ENCODE measurements at places on chromosomes 11 and 22. TPM values are rescaled to one million over a fixed set of nuclear protein-coding genes. Genes with fewer than 3 reads are reported as not detected.
A peak's percentile ranks its signal among the peaks of the same experiment; 100 is the strongest.

Gene FOLR3
- total RNA-seq = not detected

Gene OR51E1
- not detected for total RNA-seq

Gene TIGD3
- 0.48 TPM for total RNA-seq

Gene SLC22A9
- total RNA-seq = not detected

Gene UBQLN3
- not detected for total RNA-seq

Gene BIRC3
- total RNA-seq = 51.3 TPM

Gene FGF4
- total RNA-seq = not detected

DNA sequence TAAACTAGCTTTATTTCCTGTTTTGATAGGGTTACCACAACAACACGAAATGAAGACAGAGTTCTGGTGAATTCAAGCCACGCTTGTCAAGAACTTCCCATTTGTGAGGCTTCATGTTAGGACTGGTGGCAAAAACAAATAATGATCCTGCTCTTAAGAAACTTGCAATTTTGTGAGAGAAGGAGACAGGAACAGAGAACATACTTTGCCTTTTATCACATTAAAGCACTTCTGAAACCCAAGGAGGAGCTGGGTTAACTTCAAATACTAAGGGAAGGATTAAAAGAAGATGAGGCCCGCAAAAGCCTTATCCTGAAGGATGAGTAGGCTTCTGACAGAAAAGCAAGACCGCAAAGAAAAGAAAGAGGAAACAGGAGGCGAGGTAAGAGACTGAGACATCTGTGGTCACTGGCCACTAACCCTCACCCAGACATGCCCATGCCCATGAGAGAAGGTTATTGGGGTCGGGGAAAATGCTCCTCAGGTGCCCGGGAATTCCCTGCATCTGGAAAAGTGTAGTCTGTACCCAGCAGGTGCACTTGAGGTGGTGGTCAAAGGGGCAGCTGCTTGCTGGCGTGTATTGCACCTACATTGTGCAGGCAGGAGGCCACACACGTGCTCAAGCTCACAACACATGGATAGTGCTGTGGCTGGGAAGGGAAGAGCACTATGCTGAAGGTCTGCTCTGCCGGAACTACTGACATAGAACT lies 50.5 kb downstream of the MAPK1 start:
- no peak for DNase-seq

DNA sequence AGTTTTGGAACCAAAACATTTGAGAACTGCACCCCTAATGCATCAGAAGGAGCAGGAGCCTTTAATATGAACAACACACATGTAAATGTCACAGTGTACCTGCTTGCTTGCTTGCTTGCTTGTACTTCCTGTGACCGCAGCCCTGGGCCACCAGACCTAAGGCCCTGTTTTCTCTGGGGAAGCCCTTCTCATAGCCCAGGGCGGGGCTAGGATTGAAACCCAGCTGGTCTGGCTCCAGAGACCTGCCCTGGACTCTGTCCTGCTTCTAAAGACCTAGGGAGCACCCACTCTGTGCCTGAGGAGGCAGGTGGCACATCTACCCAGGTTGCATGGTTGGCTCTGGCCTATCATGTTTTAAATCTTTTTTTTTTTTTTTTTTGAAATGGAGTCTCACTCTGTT lies 7.6 kb upstream of the MCM5 start:
- DNase-seq = peak; percentile 72

- no peak for DNase-seq
Measured at GRCh38 chr11:65764434-65764833, 16.3 kb downstream of the AP5B1 start.

DNA sequence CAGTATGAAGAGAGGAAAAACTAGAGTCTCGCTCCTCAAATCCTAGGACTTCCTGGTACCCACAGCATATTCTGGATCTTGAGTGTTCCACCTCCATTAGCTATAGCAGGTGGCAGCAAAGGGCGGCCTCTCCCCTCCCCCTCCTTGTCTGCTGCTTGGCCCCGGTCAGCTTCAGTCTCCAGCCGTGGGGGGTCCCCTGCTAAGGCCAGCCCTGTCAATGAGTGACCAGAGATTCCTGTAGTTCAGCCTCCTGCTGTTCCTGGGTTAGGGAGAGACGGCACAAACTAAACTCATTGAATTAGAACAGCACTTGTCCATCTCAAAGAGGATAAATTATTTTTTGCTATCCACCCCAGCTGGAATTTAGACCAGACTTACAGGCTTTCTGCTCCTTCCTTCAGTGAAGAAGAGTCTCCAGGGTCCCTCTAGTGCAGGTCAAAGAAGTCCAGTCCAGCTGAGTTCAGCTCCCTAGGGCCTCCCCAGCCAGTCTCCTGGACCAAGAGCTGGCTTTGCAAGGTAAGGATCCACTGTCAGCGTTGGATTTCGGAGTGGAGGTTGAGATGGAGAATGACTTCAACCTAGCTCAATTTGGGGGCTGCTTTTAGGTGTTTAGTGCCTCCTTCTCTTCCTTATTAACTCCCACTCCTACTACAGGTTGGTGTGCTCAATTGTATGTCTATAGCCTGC lies 1.1 kb upstream of the PHLDB1 start:
- no peak for DNase-seq

DNA sequence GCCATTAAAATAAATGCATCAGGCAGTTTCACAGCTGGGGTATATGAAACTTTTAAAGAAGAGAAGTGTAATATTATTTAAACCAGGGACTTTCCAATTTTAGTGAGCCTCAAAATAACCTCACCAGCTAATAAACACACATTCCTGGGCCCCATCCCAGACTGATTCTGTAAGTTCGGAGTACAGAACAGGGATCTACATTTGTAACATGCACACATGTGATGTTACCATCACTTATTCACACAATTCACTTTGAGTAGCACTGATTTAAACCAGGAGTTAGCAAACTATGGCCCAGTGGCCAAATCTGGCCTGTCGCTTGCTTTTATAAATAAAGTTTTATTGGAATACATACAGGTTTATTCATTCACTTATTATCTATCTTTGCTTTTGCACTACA lies 62.0 kb downstream of the STK33 start:
- DNase-seq = no peak

GRCh38 chr11:35794850-35795249 lies 132.3 kb downstream of the TRIM44 start:
- DNase-seq = no peak

DNA sequence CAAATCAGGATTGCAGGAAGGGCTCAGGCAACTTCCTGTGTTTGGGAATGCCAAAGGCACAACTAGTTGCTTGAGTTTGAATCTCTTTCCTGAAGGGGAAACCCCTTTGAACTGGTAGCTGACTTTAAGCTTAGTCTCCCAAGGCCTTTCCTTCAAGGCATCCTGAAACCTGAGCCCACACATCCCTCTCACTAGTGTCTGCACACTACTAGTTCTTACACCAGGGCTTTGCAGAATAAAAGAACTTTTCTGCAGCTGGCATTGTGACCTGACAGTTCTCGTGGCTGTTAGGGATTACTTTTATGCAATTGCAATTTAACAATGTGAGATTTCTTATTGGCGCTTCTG lies 95.4 kb downstream of the EXT2 start:
- DNase-seq = no peak

DNA sequence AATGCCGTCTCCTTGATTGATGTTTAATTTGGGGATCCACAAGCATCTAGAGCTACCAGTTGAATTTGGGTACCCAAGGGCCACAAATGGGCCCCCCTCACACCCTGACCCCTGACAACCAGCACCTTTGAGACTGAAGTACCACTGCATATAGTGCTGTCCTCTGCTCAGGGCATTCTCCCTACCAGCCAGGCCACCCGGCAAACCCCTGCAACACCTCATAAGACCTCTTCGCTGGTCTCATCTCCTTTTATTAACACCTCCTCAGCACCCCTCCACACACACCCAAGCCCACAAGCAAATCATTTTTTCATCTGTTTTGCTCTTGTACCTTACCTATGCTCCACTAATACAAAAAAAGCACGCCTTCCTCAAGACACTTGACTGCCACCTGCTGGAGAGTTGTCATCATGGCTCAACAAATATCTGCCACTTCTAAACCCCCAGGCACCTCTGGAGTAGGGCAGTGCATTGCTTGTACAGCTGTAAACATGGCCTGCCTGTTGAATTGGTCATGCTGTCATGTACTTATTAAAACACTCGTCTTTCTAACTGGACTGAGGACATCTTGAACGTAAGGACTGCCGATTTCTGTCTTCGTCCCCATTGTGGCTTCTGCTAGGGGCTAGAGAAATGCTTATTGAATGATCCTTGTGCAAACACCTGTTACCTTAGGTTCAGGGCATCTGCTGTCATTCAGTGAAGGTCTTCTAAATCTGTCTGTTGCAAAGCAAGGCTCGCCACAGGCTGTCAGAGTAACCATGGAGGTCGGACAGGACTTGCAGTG lies 66.5 kb downstream of the BMAL1 start:
- peak; percentile 79 for DNase-seq

All from transverse colon (tissue), 4 donors.